Globus pallidus (tissue), 1 donor: ENCODE measurements at places on chromosomes 5 and 9.

GRCh38 chr5:76099756-76100155, 16.6 kb downstream of the SV2C start:
- DNase-seq = no peak

GRCh38 chr5:87899208-87899661, 369.4 kb downstream of the TMEM161B start:
- peak; percentile 91 for DNase-seq

- no peak for DNase-seq
Observed at GRCh38 chr5:136427426-136427825, 62.1 kb upstream of the TRPC7 start.

- no peak for DNase-seq
Observed at GRCh38 chr5:59346982-59347381, 546.5 kb downstream of the PDE4D start.

DNA sequence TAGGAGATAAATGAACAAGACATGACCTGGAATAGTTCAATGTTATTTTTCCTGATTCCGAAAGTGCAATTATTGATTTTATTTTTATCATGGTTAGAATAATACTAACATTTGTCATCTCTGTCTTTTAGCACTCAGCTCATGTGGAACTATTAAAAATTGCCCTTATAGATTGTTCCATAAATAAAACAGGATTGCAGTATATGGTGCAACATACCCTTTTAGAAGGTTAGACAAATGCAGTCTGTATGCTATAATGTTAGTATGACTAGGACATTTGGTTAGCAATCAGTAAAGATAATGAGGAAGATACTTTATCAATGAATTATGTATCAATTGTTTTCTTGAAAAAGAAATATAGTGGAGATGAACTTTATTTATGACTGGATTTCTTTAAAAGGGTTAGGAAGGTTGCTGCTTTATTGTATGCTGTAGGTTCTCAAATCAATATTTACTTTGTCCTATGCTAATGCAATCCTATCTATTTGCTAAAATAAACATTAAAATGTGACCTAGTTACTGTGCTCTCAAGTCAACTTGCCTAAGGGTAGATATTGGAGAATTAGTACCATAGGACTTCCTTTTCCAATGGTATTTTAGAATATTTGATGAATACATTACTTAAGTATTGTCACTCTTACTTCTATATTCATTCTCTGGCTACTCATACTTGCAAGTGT, 348.9 kb upstream of the ISL1 start:
- no peak for DNase-seq

- DNase-seq = no peak
Observed at GRCh38 chr9:113349445-113350094, at the start of gene BSPRY. Gene BSPRY (plus strand): TSS chr9:113349541. CDS start chr9:113349580, 39 bp downstream.

DNA sequence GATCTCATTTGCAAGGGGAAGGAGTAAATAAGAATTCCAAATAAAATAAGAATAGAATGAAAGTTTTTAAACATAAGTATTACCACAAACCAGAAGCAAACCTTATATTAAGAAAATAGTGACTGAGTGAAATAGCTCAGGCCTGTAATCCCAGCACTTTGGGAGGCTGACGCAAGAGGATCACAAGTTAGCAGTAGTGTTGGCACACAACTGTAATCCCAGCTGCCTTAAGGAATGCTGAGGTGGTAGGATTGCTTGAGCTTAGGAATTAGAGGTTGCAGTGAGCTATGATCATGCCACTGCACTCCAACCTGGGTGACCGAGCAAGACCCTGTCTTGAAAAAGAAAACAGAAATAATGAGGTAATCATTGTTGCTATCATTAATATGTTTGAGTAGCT, 47.0 kb downstream of the APC start:
- no peak for DNase-seq

DNA sequence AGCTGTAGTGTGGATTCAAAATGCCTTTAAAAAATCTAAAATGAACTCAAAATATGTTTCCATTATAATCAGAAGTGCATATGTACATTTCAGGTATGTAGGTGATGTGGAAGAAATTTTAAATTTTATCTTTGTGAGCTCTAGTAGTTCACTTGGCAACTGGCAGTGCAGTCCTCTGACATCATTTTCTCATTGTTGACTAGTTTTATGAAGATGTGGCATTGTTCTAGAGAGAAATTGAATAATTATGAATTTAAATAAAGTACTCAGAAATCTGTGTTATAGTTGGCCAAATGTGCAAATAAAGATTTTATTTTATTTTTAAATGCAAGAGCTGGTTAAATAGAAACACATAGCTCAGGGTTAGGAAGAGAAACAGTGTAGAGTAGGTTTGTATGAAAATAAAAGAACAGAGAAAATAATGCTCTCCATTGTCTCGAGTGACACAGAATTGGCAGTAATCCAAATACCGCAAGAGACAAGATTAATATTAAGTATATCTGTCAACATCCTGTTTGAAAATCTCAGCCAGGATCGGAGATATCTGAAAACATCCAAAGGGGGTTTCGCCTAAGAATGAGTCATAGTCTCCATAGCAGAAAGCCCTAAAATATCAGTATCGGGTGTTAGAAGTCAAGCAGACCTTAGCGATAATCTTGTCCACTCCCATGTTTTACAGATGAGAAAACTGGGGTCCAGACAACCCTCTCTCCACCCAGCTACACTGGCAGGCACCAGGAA, 189.4 kb downstream of the CCDC192 start:
- peak; percentile 75 for DNase-seq

GRCh38 chr5:16456103-16456832, 9.3 kb downstream of the ZNF622 start:
- DNase-seq = peak; percentile 68

DNA sequence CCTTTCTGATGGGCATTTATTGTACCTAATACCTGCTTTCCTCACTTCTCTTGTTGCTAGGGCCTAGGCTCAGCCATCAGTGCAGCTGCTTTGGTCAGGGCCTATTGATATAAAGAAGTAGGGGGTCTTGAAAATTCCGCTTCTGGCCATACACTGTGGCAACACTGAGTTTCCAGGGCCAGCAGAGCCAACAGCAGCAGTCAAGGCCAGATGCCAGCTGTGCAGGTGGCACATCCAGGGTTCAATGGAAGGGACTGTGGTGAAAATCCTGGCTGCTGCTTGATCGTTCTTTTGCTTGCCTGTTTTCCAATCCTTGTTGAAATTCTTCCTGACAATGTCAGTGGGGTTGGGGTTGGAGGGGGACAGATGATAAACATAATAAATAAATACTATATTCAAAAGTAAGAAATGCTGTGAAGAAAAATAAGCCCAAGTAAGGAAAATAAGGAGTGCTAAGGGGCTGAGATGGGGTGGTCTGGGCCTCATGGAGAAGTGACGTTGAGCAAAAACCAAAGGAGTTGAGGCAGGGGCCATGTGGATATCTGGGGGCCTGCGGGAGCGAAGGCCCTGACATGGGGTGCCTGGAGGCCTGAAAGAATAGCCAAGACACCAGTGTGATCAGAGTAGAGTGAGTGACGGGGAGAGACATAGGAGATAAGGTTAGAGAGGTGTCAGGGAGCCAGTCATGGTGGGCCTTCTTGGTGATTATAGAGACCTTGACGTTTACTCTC, 91.0 kb upstream of the ALDH1B1 start:
- DNase-seq = no peak

DNA sequence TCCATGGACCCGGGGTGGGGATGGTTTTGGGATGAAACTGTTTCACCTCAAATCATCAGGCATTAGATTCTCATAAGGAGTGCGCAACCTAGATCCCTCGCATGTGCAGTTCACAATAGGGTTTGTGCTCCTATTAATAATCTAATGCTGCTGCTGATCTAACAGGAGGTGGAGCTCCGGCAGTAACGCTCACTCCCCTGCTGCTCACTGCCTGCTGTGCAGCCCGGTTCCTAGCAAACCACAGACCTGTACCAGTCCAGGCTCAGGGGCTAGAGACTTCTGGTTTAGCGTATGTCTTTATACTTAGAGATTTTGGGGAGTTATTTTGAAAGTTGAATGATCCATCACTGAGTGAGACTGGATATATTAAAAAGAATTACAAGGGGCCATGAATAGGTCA, 50.2 kb downstream of the RICTOR start:
- peak; percentile 18 for DNase-seq

GRCh38 chr5:65914641-65915196, 11.7 kb upstream of the ERBIN start:
- DNase-seq = peak; percentile 33

DNA sequence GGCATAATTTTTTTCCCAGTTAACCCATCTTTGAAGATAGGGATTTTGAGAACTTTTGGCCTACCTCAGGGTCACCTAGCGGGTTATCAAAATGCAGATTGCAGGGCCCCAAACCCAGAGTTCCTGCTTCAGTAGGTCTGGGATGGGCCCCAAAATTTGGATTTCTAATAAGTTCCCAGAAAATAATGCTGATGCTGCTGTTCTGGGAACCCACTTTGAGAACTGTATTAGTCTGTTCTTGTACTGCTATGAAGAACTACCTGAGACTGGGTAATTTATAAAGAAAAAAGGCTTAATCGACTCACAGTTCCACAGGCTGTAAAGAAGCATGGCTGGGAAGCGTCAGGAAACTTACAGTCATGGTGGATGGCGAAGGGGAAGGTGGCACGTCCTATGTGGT, 182.2 kb upstream of the DMRT1 start:
- no peak for DNase-seq

DNA sequence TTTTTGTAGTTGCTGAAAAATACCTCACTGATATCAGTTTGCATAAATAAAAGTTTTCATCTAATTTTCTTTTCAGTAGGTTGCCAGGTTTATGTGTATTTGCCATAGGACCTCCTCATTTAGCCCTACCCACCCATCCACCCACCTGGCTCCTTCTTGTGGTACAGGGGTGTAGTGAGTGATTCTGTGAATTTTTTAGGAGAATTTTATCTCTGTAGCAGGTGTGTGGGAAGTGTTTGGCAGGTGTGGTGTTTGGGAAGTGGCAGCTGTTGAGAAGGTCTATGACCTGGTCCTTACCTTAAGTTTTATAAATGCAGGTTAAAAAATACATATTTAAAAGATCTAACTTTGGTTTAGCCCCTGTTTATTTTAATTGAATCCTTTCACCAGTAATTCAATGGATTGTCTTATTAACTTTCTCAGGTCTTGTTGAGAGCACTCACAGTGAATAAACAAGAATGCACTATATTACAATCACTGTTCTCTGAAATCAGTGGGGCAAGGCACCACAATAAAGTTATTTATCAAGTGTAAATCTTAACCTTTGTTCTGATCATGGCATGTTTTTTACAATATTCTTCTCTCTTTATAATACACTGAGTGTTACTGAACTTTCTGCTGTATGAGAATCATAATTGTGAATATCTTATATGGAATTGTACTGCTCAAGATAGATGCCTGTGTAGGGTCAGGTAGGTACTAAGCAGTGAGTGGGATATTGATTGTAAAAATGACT, 189.1 kb downstream of the WDR70 start:
- DNase-seq = no peak

DNA sequence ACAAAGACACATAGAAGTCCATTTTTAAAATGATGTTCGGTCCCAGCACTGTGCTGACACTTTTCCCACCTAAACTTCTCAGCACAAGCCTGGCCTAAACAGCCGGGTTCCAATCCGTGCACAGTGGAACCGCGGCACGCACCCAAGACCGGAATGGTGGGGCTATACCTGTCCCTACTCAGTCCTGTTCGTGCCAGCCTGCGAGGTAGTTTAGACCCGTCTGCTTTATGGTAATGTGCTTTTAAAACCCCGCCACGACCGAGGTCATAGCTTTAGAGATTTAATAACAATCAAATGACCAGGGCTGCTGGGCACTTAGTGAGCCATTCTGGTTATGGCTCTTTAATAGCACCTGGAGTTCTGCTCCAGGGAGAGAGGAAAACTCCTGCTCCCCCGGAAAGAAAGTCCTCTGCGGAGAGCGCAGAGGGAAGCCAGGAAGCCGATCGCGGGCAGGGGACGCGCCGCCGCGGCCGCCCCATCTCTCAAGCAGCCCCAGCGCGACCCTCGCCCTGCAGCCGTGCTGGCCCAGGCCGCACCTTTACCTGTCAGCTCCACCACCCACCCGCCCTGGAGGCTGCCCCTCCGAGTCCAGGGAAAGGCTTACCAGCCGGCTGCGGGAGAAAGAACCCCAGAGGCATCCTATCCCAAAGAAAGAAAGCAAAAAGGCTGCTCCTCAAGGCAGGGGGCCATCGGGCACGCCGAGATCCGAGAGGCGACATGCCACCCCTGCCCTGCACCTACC, 511 bp downstream of the ARL15 start:
- no peak for DNase-seq

GRCh38 chr9:34928921-34929320, 29.2 kb upstream of the PHF24 start:
- no peak for DNase-seq

DNA sequence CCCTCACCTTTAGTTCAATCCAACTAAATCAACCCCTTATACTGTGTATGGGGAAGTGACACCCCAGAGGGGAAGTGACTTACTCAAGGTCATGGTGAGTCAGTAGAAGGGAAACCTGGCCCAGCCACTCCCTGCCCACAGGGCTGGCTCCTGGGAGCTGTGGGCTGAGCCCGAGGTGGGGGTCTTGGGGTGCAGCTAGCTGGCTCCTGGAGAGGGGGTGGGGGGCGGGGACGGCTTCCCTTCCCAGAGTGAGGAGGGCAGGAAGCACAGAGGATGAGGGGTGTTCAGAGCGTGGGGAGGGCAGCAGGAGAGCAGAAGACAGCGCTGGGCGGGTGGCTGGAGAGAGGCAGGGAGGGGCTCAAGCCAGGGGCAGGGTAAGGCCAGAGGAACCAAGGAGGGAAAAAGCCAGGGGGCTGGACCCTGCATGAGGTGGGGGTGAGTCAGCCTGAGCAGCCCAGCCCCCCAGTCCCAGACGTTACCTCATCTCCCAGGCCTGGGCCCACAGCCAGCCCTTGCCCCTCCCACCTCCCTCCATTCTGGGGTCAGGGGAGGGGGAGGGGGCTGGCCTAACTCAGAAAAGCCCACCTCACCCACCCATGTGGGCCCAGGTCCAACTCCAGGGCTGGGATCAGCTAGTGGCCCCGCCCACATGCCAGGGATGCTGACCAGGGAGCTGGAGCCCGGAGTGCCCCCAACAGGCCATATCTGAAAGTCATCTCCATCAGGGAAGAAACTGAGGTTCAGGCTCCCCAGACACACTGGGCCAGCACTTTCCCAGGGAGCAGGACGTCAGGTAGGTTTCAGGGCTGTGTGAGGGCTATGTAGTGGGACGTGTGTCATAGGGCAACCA, 2.8 kb downstream of the PDLIM7 start:
- no peak for DNase-seq

DNA sequence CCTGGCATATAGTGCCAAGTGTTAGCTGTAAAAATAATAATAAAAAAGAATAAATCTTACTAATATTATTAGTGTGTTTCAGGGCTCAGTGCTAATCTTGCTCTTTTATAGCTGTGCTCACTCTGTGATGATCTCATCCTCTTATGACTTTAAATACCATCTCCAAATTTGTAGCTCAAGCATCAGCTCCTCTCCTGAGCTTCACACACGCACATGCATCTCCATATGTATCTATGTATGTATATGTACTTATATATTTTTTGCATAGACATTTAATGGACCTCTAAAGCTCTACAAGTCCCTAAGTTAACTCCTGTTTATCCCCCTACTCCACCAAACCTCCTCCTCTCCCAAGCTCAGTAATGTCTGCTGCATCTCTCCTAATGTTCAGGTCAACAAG, 170.8 kb upstream of the NR3C1 start:
- DNase-seq = no peak

GRCh38 chr5:16548115-16548514, 68.7 kb downstream of the RETREG1 start:
- DNase-seq = no peak

- DNase-seq = no peak
Observed at GRCh38 chr9:133112663-133113026, 8.4 kb downstream of the RALGDS start.
